ENCODE measurements at places on chromosomes 13 and 19. TPM values are rescaled to one million over a fixed set of nuclear protein-coding genes. Genes with fewer than 3 reads are reported as not detected.

- H3K4me1 ChIP-seq = no peaks in the 10 kb centered on the region
- no peaks in the 10 kb centered on the region for H3K36me3 ChIP-seq
- H3K27ac ChIP-seq = no peak overlapping the region
These were observed 71.1 kb downstream of the CBY2 start for GRCh38 chr13:45773236-45773635.

DNA sequence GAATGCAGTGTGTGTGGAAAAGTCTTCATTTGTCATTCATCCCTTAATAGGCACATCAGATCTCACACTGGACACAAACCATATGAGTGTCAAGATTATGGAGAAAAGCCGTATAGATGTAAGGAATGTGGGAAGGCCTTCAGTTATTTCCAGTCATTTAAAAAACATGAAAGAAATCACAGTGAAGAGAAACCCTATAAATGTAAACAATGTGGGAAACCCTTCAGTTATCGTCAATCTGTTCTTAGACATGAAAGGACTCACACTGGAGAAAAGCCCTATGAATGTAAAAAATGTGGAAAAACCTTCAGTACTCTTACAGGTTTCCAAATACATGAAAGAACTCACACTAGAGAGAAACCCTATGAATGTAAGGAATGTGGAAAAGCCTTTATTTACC lies 45.3 kb downstream of the ZNF136 start:
- H3K27ac ChIP-seq = no peak overlapping the region
- DNase-seq = no peak
- H3K4me1 ChIP-seq = no peaks in the 10 kb centered on the region
- no peak overlapping the region for H3K4me3 ChIP-seq
- no peaks in the 10 kb centered on the region for H3K27me3 ChIP-seq

SPACA4 gene
- total RNA-seq = not detected

FOSB gene
- total RNA-seq = 10.2 TPM

GRCh38 chr13:74129500-74130191 lies 4.6 kb downstream of the KLF12 start:
- H3K4me3 ChIP-seq = no peak overlapping the region
- peaks cover 17% of the 10 kb centered on the region for H3K36me3 ChIP-seq
- H3K27me3 ChIP-seq = no peaks in the 10 kb centered on the region
- H3K4me1 ChIP-seq = peaks cover 54% of the 10 kb centered on the region

GRCh38 chr13:39272994-39273393 lies 234.7 kb downstream of the NHLRC3 start:
- DNase-seq = no peak
- H3K36me3 ChIP-seq = no peaks in the 10 kb centered on the region
- H3K27me3 ChIP-seq = peaks cover 10% of the 10 kb centered on the region
- no peak overlapping the region for H3K27ac ChIP-seq
- no peak overlapping the region for H3K4me3 ChIP-seq
- no peaks in the 10 kb centered on the region for H3K4me1 ChIP-seq

HOMER3 gene
- 4.4 TPM for total RNA-seq

GRCh38 chr13:100534147-100534843 lies 54.3 kb downstream of the GGACT start:
- H3K4me1 ChIP-seq = peaks cover 8% of the 10 kb centered on the region
- no peak overlapping the region for H3K4me3 ChIP-seq
- no peaks in the 10 kb centered on the region for H3K36me3 ChIP-seq
- H3K27ac ChIP-seq = no peak overlapping the region

DNA sequence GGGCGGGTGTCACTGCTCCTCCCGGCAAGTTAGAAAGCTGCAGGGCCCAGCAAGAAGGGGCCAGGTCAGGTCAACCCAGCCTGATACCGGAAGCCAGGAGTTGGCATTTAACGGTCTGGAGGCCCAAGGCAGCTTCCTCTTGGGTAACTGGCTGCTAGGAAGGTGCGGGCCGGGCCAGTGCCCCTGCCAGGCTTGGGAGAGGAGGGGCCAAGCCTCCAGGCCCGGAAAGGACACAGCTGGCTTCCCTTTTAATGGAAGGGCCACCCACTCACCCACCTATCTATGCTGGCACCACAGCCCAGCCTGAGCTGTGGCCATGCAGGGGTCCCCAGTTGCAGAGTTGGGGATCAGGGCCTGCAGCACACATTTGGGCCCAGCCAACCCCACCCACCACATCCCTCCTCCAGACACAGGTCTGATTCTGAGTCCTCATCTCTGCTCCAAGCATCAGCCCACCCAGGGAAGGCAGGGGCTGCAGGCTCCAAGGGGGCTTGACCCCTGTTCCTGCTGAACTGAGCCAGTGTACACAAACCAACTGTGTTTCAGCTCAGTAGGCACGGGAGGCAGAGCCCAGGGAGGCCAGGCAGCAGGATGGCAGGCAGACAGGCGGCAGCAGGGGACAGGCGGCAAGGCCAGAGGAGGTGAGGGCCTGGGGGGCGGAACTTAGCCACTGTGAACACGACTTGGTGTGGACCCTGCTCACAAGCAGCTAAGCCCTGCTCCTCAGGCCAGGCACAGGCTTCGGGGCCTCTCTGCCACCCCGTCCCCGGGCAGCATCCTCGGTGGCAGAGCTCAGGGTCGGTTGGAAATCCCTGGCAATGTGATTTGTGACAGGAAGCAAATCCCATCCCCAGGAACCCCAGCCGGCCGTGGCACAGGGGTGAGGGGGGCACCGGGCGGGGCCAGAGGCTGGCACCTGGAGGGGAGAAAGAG lies 40.8 kb downstream of the ZSWIM4 start:
- no peaks in the 10 kb centered on the region for H3K27me3 ChIP-seq
- peak overlapping the region; percentile 79 for H3K4me3 ChIP-seq
- H3K36me3 ChIP-seq = peaks cover 61% of the 10 kb centered on the region
- peak overlapping the region; percentile 99 for H3K27ac ChIP-seq
- no peak for DNase-seq

DNA sequence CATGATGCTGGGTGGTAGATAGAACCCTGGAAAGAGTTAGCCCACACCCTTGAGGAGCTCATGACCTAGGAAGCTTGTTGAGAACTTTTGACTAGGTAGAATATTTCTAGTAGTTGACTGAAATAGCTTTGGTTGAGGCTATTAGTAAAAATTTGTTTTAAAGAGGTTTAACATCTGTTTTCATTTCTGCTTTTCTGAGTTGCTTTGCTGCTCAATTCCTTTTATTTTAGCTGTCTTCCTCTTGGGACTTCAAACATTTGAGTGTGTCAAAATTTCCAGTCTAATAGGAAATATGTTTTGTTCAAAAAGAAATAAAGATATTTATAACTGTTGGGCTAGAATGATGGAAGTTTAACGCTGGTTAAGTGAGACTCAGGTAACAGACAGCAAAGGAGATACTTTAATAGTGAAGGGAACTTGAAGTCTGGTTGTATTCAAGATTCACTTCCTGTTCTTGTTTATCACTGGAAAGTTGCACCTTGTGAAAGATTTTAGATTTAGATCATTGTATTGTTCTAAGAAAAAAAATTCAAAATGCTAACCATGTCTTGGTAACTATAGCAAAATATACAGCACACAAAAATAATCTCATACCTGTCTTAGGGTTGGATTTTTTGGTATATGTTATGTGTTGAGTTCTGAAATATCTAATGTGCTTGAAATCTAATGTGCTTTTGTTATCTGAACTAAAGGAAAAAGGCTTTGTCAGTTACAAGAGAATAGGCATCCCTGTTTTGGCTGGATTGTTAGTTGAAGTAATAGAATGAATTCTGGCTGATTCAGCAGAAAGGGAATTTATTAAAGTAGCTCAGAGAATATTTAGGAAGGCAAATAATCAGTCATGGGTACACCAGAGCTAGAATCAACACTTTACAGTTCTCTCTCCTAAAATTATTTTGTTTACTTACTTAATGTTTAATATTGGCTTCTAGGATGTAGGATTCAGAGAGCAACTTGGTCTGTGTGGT lies 24.4 kb upstream of the GPR18 start:
- peaks cover 50% of the 10 kb centered on the region for H3K36me3 ChIP-seq
- H3K27me3 ChIP-seq = no peaks in the 10 kb centered on the region
- DNase-seq = no peak
- no peak overlapping the region for H3K4me3 ChIP-seq
- peaks cover 82% of the 10 kb centered on the region for H3K4me1 ChIP-seq
- H3K27ac ChIP-seq = peak overlapping the region; percentile 71
